ENCODE measurements at places on chromosomes 12 and 14. TPM values are rescaled to one million over a fixed set of nuclear protein-coding genes. Genes with fewer than 3 reads are reported as not detected.

DNA sequence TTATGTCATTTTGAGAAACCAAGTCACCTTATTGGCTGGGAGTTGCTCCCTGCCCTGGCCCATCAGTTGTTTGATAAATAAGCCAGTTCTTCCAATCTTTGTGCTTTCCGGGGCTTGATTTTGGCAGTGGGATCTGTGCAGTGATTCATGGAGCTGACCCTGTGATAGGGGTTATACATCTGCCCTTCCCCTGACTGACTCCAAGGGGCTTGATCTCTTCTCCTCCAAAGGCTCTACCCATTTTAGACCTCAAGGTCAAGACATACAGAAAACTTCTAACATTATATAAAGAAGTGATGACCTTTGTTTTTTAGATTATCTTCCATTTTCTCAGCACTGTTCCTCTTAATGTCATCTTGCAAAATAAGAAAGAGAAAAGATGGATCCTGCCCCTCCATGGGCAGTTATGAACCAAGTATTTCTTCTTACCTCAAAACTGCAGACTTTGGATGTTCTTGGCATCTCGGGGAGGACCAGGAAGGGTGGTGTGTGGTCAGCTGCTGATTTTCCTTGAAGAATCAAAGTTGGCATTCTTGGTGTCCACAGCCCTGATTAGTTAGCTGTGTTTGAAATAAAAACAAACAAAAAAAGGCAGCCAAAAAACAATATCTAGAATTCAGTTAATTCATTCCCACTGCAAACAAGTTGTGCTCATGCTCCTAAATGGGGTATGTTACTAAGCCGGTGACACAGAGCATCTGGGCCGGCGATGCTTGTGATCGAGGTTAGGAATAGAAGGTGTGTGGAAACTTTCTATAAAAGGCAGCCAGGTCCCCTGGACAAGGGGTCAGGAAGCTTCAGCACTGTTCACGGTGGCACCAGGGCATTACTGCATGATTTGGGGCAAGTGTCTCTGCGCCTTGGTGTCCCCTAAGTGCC is 120.2 kb downstream of the SAMD4A start:
- DNase-seq, result no peak

- DNase-seq, result peak; percentile 90
Measured at GRCh38 chr12:120713861-120714482, 3.7 kb downstream of the UNC119B start.

RDH16 gene
- not detected for total RNA-seq

FITM1 gene
- total RNA-seq, result not detected

DNA sequence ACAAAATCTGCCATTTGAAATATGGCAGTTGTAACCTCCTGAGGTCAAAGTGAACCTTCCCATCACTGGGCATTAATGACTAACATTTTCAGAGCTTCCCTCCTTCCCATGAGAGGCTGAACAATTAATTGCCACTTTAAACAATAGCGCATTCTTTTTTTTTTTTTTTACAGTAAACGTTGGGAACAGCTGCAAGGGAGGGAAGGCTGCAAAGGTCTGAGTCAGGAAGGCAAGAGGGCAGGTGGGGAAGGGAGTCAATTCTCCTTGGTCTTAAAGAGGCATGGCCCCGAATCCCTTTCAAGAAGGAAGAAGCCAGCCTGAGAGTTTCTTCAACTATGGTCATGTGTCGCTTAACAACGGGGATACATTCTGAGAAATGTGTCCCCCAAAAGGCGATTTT is 41.0 kb upstream of the PLEKHG3 start:
- DNase-seq, result no peak

DNA sequence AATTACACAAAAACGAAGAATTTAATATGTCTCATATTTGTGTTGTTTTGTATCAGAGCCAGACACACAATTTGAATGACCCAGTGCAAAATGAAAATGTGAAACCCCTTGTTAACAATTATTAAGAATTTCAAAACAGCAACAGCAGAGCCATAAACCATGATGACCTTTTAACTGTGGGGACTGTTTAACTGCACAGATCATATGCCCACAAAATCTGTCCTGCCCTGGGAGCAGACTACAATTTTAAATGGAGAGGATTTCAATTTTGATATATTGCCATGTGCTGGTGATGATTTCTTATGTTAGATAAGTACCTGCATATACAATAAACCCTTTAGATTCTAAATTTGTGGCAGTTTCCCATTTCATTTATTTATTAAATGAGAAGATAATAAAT is 455.5 kb upstream of the MGAT4C start:
- no peak for DNase-seq

TAS2R46 gene
- 0.16 TPM for total RNA-seq

DDX24 gene
- total RNA-seq, result 237 TPM

GRCh38 chr12:27193106-27193505 is 51.0 kb upstream of the STK38L start:
- DNase-seq, result no peak

LGALS3 gene
- 2,048 TPM for total RNA-seq

KLRC1 gene
- 0.24 TPM for total RNA-seq

SLC38A4 gene
- not detected for total RNA-seq

GRCh38 chr14:99413172-99413571 is 67.5 kb downstream of the SETD3 start:
- DNase-seq, result no peak

GRCh38 chr14:103107941-103108748 is 13.6 kb downstream of the EXOC3L4 start:
- DNase-seq, result no peak

- DNase-seq, result no peak
Measured at GRCh38 chr12:108948367-108948766, 68.5 kb downstream of the DAO start.

DNA sequence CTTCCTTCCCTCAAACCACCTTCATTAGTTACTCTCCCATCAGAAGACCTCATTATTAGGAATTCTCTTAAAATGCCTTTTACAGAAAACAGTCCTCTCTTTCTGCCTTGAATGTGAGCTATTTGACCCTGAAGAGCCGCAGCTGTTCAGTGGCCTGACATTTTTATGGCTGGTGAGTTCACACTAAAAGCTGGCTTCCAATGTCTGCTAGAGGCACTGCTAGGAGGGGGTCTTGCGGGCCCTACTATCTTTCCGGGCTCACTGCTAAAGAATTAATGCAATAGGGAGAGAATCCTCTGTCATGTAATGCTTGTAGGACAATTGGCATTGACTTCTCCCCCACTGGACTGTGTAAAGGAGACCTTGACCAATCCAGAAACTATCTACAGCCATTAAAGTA is 87.7 kb downstream of the GPR135 start:
- DNase-seq, result no peak

- DNase-seq, result no peak
Measured at GRCh38 chr14:104993306-104993705, 7.7 kb downstream of the CLBA1 start.

- DNase-seq, result no peak
Measured at GRCh38 chr12:14443531-14443930, 78.0 kb downstream of the ATF7IP start.

DNA sequence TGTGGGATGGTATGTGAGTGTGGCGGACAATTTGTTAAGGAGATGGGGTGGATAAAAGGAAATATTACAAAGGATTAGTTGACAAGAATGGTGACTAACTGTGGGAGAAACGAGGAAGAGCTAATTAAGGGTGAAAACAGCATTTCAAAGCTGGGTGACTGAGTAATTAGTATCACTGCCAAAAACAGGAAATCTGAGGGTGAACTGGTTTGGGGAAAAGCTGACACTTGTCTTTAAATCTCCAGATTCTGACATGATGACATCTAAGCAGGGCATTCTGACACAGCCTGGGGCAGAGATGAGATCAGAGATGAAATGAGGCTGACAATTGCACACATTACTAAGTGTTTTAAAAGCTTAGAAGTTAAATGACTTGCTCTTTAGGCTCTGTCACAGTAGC is 42.4 kb upstream of the CCDC175 start:
- no peak for DNase-seq

SERPINA9 gene
- not detected for total RNA-seq

DNA sequence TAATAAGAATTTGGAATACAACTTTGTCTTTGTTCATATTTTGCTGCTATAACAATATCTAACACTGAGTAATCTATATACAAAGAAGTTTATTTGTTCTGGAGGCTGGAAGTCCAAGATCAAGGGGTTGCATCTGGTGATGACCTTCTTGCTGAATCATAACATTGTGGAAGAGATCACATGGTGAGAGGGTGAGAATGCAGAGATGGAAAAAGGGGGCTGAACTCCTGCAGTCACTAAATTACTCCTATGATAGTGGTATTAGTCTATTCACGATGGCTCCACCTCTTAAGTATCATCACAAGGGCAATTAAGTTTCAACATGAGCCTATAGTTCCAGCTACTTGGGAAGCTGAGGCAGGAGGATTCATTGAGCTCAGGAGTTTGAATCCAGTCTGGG is 4.5 kb upstream of the AKAP6 start:
- peak; percentile 94 for DNase-seq

DNA sequence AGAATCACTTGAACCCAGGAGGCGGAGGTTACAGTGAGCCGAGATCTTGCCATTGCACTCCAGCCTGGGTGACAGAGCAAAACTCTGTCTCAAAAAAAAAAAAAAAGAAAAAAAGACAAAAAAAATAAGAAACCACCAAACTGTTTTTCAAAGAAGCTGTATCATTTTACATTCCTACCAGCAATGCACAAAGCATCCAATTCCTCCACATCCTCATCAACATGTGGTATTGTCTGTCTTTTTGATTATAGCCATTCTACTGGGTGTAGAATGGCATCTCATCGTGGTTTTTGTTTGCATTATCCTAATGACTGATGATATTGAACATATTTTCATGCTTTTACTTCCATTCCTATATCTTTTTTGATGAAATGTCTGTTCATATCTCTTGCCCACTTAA is 36.2 kb upstream of the GNG2 start:
- no peak for DNase-seq

ASIC1 gene
- 4.7 TPM for total RNA-seq

DNA sequence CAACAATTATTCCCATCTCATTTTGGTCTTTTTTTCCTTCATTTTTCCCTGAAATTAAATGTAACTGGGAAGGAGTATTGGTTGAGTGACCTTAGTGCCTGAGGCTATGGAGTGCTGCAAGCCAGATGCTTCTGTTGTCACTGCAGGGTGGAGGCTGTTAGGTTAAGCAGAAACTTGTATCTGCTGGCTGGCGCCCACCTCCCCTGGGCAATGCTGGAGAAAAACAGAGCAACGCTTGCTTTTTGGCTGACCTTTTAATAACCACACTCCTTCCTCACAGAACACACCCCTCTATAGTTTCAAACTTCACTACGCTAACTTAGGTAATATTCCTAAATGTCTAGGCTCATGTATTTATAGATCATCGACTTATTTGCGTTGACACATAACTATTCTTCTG is 583.5 kb upstream of the NOVA1 start:
- DNase-seq, result no peak

NFATC4 gene
- total RNA-seq, result 0.53 TPM

- DNase-seq, result peak; percentile 25
Measured at GRCh38 chr14:46279327-46279726, 372.3 kb downstream of the RPL10L start.

CIROP gene
- total RNA-seq, result not detected

- peak; percentile 80 for DNase-seq
Measured at GRCh38 chr12:120598674-120599463, 17.7 kb upstream of the POP5 start.

GRCh38 chr14:32633224-32633859 is 304.2 kb downstream of the AKAP6 start:
- DNase-seq, result no peak
